Smooth muscle cell of the brain vasculature (primary cell): ENCODE measurements at places on chromosomes 5 and 9.
A peak's percentile ranks its signal among the peaks of the same experiment; 100 is the strongest.

DNA sequence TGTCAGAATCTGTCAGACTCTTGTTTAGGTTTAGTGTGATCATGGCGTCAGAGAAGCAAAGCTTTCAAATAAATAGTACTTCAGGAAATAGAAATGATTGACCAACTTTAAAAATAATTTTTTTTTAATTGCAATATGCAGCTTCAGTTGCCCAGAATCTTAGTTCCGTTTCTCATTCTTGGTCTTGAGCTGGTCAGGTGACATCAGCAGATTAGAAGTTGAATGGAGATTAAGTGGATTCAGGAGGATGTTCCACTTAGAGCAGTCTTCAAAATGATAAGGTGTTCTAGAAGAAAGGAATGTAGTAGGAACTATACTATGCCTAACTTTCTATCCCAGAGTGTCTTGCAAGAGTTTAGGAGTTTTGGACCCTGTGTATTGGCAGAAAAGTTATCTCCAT, 30.6 kb downstream of the OTULIN start:
- no peak for DNase-seq

GRCh38 chr5:1016476-1016875, 7.9 kb downstream of the NKD2 start:
- DNase-seq: no peak

GRCh38 chr5:143262393-143263174, 140.9 kb downstream of the NR3C1 start:
- DNase-seq: peak; percentile 44

GRCh38 chr9:86843206-86843605, 104.1 kb downstream of the GAS1 start:
- DNase-seq: no peak

DNA sequence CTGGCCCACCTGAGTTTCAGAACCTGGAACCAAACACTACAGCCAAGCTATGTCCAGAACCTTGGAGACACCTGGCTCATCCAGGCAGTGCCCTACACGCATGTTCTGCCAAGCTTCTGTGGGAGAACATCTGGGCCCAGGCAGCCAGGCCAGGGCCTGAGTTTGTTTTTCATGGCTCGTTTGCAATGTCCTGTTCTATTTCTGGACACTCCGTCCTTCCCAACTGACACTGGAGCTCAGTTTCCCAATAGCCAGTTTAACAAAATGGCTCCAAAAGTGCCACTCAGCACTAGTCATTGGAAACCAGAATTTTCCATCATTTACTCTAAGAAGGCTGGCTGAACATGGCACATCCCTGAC, 38.6 kb downstream of the SH3RF2 start:
- no peak for DNase-seq

GRCh38 chr5:148042881-148043280, 20.9 kb upstream of the SPINK5 start:
- no peak for DNase-seq

DNA sequence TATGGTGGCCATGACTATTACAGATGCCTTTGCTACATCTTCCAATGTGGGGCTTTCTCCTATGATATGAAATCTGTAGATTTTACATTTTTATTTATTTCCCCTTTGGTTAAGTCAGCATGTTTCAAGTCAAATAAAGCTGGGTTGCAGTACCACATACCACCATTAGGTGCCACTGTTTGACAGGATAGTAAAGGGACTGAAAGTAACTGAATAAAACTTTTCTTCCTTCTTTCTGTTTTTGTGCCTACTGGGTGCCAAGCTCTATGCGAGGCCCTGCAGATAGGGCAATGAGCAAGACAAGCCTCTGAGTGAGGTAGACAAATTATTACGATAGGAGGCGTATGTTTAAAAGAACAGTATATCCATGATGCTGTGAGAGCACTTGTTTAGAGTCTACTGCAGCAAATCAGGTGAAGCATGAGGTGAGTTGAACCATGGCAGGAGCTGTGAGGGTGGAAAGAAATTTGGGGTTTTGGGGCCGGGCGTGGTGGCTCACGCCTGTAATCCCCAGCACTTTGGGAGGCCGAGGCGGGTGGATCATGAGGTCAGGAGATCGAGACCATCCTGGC, 64.8 kb downstream of the GDNF start:
- no peak for DNase-seq

DNA sequence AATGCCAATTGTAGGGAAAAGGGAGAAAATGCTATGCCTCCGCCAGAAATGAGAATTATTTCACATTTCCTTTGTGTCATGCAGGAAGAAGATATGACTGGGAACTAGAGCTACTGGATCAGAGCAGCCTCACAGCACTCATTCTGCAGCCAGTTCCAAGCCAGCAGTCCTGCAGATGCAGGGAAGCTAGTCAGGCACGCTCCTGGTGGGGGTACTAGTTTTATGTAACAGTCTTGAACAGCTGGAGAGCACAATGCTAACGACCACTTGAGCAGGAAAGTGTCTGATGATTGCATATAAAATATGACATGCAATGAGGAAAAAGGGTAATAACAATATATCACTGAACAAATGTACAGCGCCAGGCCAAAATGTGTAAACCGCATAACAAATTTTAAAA, 21.7 kb downstream of the CDH10 start:
- no peak for DNase-seq

GRCh38 chr5:43268188-43268820, 44.9 kb downstream of the HMGCS1 start:
- DNase-seq: no peak

GRCh38 chr5:109694451-109694891, 4.7 kb downstream of the MAN2A1 start:
- DNase-seq: no peak

DNA sequence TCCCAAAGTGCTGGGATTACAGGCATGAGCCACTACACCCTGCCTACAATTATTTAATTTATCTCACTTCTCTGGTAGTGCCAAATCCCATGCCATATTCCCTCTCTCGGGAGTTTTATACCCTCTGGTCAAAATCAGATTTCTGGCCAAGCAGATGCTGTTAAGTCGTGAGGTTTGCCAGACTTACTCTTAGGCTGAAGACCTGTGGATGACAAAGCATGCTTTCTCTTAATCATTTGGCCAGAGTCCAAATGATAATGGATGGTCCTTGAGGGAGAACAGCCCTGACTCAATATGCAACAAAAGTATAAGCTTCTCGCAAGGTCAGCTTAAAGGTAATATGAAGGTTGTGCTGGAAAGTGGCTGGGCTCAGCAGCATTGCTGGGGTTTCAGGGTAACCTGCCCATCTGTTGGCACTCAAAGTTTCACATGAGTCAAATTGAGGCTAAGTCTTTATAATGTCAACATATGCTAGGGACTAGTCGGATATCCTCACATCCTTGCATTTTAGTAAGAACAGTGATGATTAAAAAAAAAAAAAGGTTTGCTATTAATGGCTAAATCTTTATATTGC, 280.1 kb downstream of the KIF4B start:
- no peak for DNase-seq

- no peak for DNase-seq
Measured at GRCh38 chr5:21806943-21807342, 1046.2 kb downstream of the CDH12 start.

DNA sequence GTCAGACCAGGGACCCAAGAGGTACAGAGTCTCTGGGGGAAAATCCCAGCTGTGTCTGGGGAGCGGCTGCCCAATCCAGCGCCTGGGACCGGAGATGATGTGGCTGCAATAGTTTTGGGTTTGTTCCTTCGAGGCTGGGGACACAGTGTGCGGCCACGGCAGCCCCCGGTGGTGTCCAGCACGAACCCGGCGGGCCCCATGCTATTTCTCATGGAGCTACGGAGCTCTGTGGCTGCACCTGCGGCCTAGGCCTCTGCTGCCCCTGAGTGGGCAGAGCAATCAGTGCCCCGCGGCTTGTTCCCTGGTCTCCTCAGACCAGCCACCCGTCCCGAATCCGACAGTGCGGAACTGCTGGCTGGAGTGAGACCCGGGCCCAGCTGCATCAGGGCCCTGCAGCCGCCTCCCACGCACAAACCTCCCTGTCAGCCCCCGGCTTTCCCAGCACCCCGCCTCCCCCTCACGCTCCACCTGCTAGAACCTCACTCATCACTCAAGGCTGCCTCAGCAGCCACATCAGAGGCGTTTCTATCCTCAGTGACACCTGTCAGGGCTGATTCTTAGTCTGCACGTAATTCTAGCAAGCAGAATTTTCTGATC, 29.0 kb downstream of the SARDH start:
- DNase-seq: no peak

- DNase-seq: no peak
Measured at GRCh38 chr9:95935861-95936578, 60.5 kb downstream of the ERCC6L2 start.
